ENCODE measurements at places on chromosomes 7 and 10.

DNA sequence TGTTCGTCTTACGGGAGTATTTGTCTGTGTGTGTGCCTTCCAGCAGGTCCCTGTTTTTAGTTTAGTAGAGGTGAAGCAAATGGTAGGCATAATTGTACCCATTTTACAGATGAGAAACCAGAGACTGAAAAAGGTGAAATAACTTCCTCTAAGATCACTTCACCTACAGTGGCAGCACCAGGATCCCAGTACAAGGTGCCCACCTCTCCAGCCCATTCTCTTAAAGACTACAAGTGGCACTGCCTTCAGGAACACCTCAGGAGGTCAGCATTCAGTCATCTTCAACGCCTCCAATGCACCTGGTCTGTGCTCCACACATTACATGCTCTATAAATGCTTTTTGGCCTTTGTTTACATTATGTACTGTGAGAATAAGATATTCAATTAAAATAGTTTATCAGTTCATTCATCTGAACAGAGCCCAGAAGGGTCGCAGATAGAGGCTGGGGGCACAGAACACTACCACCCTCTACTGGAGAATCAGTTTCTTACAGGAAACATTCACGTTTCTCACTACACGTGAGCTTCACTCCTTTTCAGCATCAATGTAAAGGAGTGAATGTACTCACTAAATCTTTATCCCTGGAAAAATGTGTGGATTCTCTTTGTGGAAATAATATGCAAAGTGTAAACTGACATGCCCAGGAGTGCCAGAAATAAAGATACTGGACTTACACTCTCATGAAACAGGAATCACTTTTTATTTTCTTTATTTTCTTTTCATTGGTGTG, 45.5 kb upstream of the ABLIM1 start:
- no peak for DNase-seq

- DNase-seq, result no peak
These were observed 263.1 kb downstream of the ACTR3B start for GRCh38 chr7:153022475-153023193.

GRCh38 chr10:112767156-112767555, 182.9 kb upstream of the TCF7L2 start:
- DNase-seq, result no peak

- DNase-seq, result no peak
These were observed 665.6 kb downstream of the MAGI2 start for GRCh38 chr7:78787854-78788253.

DNA sequence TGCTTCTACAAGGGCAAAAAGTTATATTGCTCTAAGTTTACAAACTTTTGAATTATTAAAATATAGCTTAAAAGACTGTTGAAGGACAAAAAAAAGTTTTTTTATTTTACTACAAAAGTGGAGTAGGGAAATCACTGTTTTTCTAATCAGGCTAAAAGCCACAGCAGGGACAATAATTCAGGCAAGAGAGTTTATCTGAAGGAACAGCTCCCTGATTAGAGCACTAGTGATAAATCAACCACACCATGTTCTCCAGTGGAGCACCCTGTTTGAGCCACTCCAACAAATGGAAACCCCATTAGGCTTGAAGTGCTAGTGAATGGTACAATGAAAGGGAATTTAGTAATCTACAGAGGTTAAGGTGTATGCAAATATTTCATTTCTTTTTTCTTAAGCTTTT, 357.1 kb downstream of the SEMA3D start:
- DNase-seq, result no peak

DNA sequence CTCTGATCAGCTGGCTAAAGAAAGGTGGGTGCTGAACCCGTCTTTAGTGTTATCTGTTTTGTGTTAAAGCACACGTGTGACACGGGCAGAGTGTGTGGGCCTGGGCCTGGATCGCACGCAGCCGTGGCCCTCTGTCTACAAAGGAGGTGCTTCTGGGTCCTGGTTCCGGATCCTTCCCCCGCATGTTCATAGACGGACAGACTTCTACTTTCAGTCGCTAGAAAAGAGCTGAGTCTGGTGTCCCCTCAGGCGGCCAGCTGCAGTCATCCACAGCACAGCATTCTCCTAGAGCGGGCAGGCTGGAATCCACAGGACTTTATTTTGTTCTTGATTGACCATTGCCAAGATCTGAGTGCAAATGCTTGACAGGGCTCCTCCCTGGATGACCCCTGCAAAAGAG, 134.4 kb downstream of the DLG5 start:
- DNase-seq, result no peak

GRCh38 chr10:51743146-51743545, 43.8 kb upstream of the CSTF2T start:
- no peak for DNase-seq

DNA sequence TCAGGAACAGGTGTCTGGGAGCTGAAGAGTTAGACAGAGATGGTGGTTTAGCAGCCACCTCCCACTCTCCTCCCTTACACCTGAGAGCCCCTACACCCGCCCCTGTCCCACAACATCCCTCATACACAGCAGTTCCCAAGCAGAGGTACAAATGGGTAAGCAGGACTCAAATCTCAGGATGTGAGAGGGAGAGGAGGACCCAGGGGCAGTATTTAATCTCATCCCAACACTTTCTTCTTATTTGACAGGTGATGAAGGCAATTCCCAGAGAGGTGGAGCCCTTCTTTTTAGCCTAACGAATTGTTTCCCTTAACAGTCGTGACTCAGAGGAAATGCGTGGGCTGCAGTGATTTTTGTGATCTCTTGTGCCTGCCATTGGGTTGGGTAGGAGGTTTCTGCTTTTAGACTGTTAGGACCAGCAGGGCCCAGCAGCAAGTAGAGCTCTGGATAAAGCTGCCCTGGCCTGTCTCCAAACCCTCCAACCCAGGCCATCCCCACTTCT, 191.3 kb downstream of the HECW1 start:
- no peak for DNase-seq

DNA sequence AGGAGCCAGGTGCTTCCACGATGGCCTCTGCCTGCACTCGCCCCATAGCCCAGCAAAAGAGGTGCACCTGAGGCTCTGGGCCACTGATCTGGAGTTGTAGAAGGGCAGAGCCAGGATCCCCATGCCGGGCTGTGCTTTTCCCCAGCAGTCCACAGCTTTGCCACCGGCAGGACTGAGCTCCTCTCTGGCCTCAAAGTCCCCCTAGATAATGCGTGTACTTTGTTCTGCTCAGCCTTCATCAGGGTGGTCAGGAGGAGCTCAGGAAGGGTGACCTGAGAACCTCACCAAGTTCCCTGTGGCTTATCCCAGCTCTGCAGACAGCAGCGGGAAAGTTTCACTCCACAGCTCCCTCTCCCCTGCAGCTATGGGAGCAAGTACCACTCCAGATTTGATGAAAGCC, 27.9 kb upstream of the UNC5B start:
- DNase-seq, result no peak

- no peak for DNase-seq
These were observed 458.3 kb downstream of the PLXDC2 start for GRCh38 chr10:20274571-20274970.

DNA sequence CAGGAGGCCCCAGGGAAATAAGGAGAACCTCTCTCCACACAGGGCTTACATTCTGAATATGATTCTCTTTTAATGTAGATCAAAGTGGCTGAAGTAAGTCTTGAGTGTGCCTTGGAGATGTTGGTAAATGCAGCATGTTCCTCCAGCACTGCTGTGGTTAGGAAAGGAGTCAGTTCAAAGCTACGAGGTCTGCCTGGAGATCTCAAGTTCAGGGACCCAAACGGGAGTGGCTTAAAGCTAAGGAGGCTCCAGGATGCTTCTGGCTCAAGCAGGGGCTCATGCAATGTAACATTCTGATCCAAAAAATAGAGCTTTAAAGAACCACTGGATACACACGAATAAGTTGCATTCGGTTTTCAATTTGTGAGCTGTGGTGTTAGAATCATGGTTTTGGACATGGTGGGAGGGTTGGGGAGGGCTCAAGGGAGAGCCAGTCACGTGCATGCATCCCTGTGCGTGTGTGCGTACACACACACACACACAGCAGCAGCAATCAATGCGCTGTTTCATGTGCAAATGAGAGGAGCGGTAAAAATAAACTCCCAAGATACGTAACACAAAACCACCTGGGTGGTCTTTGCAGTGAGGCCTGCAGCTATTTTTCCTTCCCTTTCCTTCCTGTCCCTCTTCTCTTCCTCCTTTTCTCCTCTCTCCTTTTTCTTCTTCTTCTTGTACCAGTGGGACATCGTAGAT, 70.5 kb downstream of the AOAH start:
- no peak for DNase-seq

GRCh38 chr7:113320419-113320818, 202.1 kb upstream of the SMIM30 start:
- DNase-seq, result no peak

DNA sequence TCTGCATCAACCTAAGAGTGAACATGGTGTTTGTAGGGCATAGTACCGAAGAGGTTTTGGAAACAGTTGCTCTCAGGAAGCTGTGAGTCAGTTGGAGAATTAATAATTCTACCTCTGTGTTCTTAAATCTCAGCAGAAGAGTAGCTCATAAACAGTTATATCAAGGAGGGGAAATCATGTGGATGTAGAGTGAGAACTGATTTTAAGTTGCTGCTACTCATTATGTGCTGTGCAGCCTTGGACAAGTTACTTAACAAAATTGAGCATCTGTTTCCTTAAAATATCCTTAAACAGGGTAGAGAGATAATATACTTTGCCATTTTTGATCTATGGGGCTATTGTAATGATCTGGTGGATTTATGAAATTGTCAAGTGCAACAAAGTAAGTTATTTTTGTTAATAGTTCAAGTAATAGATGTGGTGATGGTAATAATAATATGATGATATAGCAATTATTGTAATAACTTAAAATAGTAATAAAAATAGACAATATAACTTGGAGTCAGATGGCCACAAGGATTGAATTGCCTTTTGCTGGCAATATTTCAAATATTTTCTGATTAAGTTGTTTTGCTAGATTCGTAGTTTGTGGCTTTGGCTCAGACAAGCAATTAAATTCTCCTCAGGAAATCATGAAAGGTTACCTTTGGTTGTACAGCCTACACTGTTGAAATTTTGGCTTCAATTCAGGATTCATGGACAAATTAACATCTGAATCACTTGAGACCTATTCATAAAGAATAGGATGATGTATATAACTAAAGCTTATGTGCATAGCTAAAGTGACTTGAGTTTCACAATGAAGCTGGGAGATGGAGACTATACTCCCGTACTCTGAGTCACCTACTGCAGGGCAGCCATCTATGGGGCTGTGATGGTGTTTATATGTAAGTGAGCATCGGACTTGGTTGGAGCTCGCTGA, 228.5 kb downstream of the CDK14 start:
- DNase-seq, result no peak

GRCh38 chr10:3867454-3868270, 82.7 kb upstream of the KLF6 start:
- no peak for DNase-seq

- DNase-seq, result no peak
These were observed 20.1 kb upstream of the CABCOCO1 start for GRCh38 chr10:61642676-61643075.

GRCh38 chr10:78815702-78816334, 252.9 kb upstream of the ZMIZ1 start:
- no peak for DNase-seq

DNA sequence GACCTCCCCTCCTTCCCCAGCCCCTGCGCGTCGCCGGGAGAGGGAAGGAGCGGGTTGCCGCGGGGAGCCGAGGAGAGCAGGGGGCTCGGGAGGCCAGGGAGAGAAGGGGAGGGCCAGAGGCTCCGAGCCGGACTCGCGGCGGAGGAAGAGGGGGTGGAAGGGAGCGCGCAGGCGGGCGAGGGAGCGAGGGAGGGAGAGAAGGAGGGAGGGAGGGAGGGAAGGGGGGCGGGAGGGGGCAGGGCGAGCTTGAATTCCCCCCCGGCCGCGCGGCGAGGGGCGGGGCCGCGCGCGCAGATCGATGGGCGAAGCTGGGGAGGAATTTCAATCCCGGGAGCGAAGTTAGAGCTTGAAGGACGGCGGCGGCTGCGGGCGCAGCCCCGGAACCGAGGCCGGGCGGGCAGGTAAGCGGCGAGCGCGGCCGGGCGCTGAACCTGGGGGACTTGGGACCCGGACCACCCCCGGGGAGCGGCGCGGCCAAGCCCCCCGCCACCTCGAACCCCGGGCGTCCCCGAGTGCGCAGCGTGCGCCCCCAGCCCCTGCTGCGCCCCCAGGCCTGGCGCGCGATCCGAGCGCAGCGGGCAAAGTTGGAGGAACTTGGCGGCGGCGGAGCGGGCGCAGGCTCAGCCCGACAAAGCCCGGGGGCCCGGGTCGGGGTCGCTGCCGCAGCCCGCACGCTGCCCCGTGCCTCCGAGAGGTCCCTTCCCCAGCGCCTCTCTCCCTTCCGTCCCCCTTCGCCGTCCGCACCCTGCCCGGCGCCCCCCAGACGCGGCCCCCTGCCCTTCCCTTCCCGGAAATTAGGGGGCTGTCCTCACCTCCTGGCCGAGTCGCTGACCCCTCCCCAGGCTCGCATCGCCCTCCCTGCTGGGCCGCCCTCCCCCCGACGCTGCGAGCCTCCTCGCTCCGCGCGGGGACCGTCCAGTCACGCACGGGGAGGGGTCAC, at the start of gene ELFN1:
Gene ELFN1, plus strand, starts transcription at position 324 of the 940 bp plus-strand sequence. CDS start 74,320 bp downstream, outside the sequence.
- DNase-seq, result no peak

DNA sequence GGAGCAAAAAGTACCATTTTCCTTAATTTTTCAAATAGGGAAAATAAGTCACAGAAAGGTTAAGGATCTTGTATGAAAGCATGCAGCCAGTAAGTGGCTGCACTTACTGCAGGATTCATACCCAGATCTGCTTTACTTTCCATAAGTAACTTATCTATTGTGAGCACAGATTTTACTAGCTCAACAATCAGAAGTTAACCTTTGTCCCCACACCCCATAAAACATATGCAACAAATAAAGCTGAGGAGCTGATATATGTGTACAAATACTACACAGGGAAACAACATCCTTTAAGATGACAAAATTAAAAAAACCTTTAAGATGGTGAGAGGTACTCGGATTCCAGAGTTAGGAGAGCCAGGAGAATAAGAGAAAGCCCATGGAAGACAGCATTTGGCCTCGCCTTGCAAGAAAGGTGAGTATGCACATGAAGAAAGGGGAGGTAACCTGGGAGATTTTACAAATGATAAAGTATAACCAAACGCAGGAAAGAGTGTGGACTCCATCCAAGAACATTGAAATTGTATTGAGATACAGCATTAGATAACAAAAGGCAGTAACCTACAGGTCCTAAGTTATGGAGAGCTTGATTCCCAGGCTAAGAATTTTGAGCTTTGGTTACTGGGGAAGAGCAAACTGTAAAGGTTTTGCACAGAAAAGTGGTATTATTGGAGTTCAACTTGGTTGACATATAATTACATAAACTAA, 87.1 kb downstream of the ITGB8 start:
- DNase-seq, result no peak

GRCh38 chr10:71290806-71291527, 28.1 kb upstream of the SLC29A3 start:
- DNase-seq, result no peak

DNA sequence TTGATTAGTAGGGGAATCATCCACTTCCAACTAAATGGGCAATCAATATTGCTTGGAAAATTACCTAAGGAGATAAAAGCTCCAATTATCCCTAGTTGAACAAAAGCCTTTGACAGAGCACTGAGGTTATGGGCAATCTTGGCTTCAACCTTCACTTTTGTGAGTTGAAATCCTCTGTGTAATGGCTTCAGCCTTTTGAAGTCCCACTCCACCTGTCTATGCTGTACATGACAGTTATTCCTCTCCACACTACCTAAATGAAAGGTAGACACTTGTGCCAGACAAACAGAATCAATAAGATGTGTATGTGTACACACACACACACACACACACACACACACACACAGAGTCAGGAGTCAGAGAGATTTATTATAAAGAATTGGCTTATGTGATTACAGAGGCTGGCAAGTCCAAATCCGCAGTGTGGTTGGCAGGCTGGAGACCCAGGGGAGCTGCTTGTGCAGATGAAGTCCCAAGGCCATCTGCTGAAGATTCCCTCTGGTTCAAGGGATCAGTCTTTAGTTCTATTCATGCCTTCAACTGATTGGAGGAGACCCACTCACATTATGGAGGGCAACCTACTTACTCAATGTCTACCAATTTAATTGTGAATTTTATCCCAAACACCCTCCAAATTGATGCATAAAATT, 164.8 kb upstream of the CDC14C start:
- no peak for DNase-seq
